ENCODE measurements at places on chromosomes 3 and 15.

DNA sequence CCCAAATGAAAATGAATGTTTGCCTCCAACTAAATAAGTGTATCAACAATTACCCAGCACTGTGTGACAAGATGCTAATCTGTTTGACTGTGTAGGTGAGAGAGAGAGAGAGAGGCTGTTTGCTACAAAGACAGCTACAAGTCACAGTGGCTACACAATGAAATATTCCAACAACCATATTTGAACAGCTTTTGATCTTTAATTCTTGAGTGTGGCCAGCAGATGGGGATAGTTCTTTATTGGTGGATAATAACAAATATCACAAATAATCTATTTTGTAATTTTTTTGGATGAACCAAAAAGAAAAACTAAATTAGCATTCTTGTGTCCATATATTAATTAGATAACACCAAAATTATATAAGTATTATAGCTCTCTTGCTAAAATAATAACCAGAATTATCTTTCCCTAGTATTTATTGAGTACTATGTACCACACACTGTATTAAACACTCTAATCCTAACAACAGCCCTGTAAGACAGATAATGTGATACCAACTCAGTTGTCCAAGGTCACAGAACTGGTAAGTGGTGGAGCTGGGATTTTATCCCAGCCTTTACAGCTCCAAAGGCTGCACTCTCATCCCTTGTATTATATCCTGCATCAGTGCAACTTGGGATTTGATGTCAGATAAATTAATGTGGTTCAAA is 61.9 kb upstream of the C3orf80 start:
- DNase-seq, result no peak

- no peak for DNase-seq
Observed at GRCh38 chr3:160956785-160957184, 148.4 kb downstream of the B3GALNT1 start.

DNA sequence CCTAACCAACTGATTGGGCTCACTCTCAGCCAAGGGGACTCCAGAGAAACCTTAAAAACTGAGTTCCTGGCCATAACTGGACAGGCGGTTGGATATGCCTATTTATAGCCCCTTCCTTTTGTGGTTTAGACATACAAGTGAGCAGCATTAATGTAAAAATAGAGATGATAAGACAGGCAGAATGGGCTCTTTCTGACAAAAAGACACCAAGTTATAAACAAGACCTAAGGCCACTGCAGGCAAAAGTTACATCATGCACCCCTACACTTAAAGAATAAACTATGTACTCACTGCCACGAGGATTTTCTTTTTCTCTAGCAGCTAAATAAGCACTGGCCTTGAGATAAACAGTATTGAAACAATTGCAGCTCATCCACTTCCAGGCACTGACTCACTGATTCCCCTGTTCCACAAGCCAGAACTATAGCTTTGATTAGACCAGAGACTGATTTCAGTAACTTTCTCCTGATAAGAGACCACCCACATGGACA is 30.1 kb downstream of the SUCNR1 start:
- no peak for DNase-seq

GRCh38 chr3:126264381-126264780 is 84.0 kb upstream of the ALDH1L1 start:
- no peak for DNase-seq

DNA sequence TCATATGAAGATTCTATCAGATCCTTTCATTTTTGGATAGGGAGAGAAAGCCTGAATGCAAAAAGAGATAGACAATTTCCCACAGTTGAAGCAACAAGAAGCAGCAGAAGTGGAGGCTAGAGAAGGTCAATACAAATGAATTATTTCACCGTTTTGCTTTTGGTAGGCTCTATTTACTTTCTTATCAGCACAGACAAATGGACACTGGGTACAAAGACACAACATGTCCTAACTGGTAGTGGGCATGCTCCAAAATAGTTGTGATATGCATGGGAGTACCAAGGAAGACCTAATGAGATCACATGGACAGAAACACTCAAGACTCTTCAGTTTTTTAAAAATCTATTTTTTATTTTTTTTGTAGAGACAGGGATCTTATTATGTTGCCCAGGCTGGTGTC is 99.4 kb downstream of the XRN1 start:
- no peak for DNase-seq

DNA sequence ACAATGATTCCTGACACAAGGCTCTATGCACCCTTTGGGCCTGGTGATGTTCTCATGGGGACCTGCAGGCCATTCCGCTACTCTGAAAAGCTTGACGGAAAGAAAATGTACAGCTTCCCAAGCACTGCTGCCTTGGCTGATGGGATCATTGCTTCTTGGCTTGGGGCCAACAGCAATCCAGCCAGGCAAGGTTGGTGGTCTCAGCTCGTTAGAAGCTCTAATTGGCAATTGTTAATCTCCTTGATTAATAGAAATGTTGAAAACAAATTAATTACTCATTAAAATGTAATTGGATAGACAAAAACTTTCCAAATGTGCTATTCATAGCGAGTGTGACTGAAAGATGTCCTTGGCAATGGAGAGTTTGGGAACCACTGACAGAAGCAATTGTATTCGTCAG is 16.3 kb upstream of the MYZAP start:
- DNase-seq, result no peak

- DNase-seq, result peak; percentile 9
Observed at GRCh38 chr15:41585127-41586047, 26.4 kb downstream of the TYRO3 start.

DNA sequence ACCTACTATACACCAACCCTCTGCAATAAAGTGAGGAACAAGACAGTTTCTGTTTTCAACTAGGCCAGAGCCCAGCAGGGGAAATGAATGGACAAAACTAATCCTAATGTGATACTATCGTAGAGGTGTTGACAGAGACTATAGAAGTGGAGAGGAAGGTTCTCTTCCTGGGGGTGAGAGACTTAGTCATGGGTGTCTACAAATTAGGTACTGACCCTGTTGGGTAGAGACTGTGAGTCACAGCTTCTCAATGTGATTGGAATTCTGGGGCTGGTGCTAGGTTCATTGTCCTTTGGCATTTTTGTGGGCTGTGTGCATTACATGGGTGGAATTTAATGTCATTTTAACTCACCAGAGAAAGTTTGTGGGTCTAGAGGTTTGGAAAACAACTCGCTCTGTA is 79.3 kb downstream of the ADAMTSL3 start:
- DNase-seq, result no peak

- no peak for DNase-seq
Observed at GRCh38 chr15:42349186-42349585, 10.1 kb upstream of the CAPN3 start.

Measured in stimulated activated CD4-positive, alpha-beta T cell treated with anti-CD3 and anti-CD28 coated beads, Interleukin-15, amount 100 ng/mL, for 1 hour (primary cell).